ENCODE measurements at places on chromosomes 13 and 19.
A peak's percentile ranks its signal among the peaks of the same experiment; 100 is the strongest.

DNA sequence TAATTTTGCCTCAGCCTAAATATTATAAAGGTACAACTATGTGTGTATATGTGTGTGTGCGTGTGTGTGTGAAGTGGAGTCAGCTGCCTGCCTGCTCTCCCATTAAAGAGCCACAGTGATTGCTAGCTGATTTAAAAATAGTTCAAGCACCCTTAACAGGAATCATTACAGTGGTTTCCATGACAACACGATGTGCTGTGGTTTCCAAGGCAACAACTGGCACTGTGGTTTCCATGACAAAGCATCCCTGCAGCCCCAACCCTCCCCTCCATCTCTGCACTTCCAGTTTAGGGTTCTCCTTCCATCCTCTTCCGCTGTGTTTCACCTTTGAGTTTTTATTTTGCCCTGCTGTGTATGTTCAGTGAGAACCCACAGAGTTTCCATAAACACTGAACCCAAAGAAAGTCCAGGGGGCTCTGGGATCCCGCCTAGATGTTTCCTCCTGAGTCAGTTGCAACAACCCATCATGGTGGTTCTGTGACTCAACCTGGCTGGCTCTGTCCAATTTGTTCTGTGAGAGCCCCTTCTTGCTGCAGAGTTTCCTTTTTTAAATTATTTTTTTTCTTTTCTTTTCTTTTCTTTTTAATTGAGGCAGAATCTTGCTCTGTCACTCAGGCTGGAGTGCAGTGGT is 7.1 kb upstream of the PNMA8A start:
- DNase-seq, result no peak

GRCh38 chr19:18109733-18110608 is 12.4 kb downstream of the MAST3 start:
- no peak for DNase-seq

GRCh38 chr13:109869312-109870237 is 83.2 kb upstream of the IRS2 start:
- no peak for DNase-seq

- no peak for DNase-seq
Observed at GRCh38 chr13:54486421-54487166, 1458.0 kb downstream of the OLFM4 start.

- DNase-seq, result no peak
Observed at GRCh38 chr13:71460211-71460610, 406.8 kb downstream of the DACH1 start.

DNA sequence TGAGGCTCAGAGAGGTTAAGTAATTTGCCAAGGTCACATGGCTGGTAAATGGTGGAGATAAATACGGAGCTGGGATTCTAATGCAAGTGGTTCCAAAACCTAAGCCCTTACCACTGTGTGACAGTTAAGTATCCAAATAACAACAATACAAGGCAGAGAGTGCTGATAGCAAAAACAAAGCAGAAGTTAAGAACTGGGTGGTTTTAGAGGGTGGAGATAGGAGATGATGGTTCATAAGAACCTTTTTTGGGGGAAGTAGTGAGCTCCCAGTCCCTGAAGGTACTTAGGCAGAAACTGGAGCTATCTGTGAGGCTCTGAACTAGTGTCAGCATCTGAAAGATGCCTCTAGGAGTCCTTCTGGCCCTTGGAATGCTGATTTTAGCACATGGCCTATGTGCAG is 56.2 kb upstream of the UBE2L5 start:
- no peak for DNase-seq

- no peak for DNase-seq
Observed at GRCh38 chr13:113970810-113971470, 2.9 kb downstream of the C13orf46 start.

DNA sequence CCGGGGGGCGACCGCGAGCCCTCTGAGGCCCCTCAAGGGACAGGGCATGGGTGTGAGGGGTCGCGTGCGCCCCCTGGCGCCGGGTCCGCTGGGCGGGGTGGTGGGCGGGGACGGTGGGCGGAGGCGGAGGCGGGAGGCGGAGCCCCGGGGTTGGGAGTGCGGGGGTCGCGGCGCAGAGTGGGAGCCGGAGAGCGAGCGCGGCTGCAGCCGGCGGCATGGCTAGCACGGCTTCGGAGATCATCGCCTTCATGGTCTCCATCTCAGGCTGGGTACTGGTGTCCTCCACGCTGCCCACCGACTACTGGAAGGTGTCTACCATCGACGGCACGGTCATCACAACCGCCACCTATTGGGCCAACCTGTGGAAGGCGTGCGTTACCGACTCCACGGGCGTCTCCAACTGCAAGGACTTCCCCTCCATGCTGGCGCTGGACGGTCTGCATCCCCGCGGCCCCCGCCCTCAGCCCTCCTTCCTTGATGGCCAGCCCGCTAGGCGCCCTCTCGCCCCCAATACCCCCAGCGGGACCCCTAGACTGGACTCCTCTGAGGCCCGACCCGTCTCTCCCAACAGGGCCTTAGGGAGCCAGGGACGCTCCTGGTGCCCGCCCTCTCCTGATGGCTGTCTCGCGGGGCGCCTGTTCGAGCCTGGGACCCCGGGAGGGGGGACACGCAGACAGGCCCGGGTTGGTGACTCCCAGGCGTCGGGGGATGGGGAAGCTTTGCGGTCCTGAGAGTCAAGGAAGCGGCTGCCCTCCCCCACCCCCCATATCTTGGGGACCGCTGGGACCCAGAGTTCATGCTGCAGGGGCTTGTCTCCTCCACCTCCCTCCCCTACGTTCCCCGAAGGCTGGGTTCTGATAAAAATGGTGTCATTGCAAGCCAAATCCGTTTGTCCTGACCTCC is at the start of gene CLDN10:
Gene CLDN10, plus strand, starts transcription at position 182 of the 903 bp plus-strand sequence. Its CDS starts 34 bp downstream, at position 216.
- DNase-seq, result no peak

DNA sequence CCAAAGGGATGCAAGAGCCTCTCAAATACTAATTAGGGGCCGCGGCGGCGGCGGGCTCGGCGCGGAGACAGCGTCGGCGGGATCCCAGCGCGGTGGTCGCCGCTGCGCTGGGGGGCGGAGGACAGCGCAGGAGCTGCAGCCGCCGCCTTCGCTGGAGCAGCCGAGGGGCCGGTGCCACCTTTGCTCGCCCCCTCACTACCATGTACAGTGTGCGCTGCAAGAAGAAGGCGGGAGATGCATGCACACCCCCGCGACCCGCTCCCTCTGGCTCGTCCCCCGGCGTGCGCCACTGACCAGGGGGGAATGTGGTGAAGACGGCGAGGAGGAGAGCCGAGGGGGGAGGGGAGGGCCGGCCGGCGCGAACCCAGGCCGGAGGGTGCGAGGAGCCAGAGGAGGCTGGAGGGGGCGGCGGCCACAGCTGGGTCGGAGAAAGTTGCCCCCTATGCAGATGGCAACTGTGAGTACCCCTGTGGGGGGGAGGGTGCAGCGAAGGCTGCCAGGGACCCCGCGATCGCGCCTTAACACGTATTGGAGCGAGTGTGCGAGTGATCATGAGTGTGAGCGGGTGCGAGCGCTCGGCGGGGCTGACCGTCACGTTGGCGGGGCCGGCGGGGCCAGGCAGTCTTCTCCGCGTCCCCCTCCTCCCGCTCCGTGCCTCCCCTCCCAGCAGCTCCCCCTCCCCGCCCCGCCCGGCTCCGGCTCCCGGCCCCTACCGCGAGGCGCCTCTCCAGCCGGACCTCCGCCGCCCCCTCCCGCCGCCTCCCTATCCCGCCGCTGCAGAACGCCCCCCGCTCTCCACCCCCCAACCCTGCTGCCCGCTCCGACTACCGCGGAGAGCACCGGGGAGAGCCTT is 808 bp downstream of the SLITRK5 start:
- DNase-seq, result peak; percentile 32

GRCh38 chr19:34217952-34218817 is 36.2 kb upstream of the GARRE1 start:
- peak; percentile 81 for DNase-seq

GRCh38 chr13:21310220-21310619 is 133.8 kb downstream of the MRPL57 start:
- no peak for DNase-seq

- DNase-seq, result no peak
Observed at GRCh38 chr19:20453425-20453935, 112.1 kb downstream of the ZNF737 start.

GRCh38 chr19:31113293-31113692 is 235.9 kb downstream of the TSHZ3 start:
- DNase-seq, result peak; percentile 93

DNA sequence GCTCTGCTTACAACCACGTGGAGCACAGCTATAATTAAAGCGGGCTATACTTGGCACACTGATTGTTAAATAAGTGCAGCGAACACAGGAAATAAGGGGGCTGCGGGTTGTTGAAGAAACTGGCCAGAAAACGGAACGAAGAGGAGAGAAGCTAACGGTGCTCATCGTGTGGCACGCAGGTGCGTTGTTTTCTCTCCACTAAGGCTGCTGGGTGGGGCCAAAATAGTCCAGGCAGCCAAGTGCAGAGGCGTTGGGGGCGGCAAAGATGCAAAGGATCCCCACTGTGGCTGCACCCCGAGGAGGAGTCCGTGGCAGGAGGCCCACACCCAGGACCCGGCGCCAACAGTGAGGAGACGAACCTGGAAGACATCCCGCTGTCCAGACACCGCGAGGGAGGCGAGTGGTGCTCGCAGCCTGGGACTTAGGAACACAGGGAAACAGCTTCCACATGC is 8.1 kb upstream of the ARL11 start:
- DNase-seq, result no peak

DNA sequence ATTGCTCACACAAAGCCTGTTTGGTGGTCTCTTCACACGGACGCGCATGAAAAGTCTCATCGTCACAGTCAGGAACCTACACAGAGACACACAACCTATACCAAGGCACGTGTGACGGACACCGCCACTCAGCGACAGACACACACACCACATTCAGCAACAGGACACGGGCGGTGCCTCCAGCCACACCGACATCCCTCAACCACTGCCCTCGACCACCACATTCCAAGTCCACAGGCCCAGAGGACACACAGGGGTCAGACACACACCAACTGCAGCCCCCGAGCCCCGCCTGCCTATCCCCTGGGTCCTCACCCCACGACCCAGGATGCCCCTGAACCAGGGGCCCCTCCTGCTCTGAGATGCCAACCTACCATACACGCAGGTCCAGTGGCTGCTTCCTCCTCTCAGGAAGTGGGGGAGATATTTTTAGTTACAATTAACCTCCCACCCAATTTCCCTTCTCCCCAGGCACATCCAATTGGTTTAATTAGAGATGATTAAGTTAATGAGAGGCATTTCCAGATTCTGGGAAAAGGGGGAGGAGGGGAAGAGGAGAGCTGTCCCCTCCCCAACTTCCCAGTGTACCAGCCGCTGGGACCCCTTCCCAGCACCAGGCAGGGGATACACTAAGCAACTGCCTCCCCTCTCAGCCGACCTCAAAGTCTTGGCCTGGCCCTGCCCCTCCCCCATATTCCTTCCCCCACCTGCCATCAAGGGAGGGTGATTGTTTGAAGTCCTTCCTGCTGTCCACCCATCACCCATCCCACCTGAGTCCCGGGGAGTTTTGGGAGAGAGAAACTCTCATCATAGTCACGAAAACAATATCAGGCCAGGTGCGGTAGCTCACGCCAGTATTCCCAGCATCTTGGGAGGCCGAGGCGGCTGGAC is 20.4 kb downstream of the MEIS3 start:
- no peak for DNase-seq
